Gastroesophageal sphincter (tissue), 4 donors: ENCODE measurements at places on chromosomes 5 and 9.
A peak's percentile ranks its signal among the peaks of the same experiment; 100 is the strongest.

DNA sequence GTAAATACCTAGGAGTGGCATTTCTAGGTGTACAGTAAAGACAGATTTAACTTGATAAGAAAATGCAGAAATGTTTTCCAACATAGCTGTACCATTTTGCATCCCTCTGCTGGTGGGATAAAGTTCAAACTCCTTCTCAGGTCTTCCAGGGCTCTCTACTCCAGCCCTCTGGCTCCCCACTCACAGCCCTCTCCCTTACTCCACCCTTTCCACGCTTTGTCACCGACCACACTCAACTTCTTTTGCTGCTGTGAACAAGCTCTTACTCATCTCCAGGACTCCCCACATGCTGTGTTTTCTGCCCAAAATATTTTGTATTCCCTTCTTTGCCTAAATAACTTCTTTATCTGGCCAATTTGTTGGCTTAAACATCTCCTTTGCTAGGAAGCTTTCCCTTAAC lies 90.6 kb upstream of the OSMR start:
- ATAC-seq, result no peak

DNA sequence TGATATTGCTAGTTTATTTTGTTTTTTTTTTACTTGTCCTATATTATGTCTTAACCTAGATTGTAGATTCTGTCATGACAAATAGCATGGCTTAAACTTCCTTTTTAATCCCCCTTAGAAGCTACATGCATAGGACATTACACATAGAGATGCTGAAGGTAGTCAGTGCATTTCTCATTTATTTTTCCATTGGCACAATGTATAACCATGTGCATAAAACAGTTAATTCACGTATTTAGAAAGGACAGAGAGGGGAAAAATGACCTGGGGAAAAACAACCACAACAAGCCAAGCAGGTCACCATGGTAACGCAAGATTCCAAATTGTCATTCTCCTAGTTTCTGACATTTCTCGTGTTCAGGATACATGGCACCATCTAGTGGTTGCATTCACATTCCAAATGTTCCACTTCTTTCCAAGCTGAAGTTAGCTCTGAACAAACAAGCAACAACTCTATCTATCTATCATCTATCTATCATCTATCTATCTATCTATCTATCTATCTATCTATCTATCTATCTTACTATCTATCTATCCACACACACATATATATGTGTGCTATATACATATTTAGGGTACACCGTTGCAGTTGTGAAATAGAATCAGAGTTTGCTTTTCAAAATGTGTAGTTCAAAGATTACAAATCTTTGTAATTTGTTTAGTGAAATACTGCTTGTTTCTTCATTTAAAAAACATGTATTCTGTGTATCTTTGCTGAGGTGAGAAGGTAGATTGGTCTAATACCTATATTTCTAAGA lies 487.2 kb upstream of the ST8SIA4 start:
- no peak for ATAC-seq

DNA sequence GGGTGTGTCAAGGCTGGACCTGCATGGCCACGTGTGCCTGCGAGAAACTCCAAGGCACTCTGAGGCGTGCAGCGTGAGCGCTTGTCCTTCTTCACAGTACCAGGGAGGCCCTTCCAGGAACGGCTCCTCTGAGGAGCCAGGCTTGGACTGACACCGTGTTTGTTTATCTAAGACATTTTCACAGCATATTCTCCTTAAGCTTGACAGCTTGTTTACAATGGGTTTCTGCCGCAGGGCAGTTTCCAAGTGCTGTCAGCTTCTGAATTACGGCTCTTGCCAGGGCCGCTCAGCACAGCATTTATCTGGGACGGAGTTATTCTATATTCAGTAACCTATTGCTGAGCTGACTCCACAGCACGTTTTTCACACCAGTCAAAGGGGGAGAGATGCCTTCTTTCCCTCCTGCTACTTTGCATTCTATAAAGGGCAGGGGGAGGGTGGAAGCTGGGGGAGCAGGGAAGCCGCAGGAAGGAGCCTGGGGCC lies 98.4 kb downstream of the LMNB1 start:
- no peak for ATAC-seq

DNA sequence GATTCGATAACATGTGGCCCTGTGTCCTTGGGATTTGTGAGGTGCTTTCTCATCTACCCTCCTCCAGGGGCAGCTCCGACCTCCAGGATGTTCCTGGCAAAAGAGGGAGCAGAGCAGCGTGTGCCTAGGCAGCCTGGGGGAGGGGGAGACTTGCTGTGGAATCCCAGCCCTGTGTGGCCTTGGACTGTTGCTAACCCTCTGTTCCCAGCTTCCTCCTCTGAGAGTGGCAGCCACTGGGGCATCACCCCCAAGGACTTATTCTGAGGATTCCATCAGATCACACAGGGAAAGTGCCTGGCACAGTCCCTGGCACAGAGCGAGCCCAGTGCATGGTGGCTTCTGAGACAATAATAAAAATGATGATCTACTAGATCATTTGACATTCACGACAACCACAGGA lies 265.1 kb upstream of the MVB12B start:
- no peak for ATAC-seq

- ATAC-seq, result no peak
Observed at GRCh38 chr9:16767366-16767765, 103.1 kb downstream of the BNC2 start.

GRCh38 chr5:150167512-150167850 lies 903 bp downstream of the CDX1 start:
- no peak for ATAC-seq

DNA sequence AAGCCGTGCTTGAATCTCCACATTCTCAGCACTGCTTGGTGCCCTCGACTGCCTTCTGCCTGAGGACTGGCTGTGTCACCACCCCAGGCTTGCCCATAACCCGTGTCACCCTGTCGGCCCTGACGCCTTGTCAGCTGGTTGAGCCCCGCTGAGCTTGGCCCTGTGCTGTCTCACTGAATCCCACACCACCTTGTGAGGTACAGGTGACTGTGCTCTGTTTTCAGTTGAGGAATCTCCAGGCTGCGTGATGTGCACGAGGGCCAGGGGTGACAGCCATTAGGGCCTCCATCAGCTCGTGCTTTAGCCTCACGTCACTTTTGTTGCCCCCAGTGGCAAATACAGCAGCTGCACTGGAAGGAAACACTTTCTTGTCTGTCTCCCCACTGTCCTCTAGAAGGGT lies 90.7 kb downstream of the CACNA1B start:
- no peak for ATAC-seq

GRCh38 chr5:178182158-178182876 lies 4.9 kb downstream of the GMCL2 start:
- ATAC-seq, result no peak

- no peak for ATAC-seq
Observed at GRCh38 chr5:23332650-23333251, 174.7 kb upstream of the PRDM9 start.

- ATAC-seq, result no peak
Observed at GRCh38 chr5:32170303-32171151, 3.6 kb downstream of the GOLPH3 start.

DNA sequence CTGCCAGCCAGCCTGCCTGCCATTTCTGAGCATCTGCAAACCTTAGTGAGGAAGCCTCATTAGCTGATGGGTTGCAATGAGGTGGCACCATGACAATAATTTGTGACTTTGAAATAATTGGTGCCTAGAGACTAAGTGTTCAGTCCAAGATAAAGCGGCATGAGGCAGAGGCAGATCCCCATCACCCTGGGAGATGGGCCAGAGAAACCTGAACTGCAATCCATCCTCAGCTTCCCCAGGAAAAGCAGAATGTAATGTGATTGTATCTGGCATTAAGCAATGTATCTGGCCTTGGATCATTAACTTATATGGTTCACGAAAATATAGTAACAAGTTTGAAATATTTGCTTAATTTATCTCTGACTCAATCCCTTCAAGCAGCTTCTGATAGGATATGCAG lies 101.0 kb downstream of the SPOCK1 start:
- no peak for ATAC-seq

- ATAC-seq, result no peak
Observed at GRCh38 chr9:126985870-126986498, 71.4 kb downstream of the RALGPS1 start.

GRCh38 chr9:112475318-112475717 lies 11.3 kb upstream of the KIAA1958 start:
- no peak for ATAC-seq

DNA sequence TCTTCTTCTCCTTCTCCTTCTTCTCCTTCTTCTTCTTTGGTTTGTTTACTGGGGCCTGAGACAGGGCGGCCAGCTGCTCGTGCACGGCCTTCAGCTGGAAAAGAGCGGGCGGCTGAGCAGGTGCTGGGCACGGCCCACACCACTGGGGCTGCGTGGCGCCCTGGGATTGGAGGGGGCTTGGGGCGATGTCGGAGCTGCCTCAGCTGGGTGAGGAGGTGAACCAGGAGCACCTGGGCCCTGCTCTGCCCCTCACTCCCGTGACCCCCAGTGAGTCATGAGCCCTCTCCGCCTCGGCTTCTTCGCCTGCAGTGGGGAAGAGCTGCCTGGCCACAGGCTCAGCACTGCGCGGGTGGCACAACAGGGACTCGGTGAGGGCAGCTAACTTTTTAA lies 14.9 kb downstream of the BRD3OS start:
- no peak for ATAC-seq

DNA sequence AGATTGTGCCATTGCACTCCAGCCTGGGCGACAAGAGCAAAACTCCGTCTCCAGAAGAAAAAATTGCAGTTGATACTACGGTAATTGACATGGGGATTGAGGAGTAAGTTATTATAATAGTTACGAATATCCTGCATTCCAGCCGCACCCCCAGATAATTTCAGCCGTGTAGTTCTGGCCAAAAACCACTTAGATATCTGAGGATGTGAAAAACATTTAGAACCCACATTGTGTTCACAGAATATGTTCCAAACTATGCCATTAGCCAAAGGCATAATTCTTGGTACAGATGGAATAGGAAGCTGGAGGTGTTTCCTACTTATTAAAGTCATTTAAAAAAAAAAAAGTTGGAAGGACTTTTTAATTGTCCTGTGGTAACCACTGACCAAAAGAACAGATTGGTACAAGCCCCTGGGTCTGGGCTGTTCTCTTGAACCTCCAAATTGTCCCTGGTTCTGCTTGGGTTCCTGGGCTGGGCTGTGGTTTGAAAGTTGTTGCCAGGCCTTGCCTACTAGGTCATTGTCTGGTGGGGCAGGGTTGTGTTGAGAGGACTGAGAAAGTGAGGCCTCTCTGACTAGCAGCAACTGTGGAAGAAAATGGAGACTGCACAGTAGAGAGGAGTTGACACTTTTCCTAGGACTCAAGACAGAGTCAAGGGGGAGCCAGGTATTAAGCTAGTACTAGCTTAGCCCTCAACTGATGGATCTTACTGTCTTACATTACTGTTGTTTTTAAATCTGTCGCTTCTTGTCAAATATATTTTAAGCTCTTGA lies 198.8 kb downstream of the NR3C1 start:
- no peak for ATAC-seq

GRCh38 chr5:140546851-140547507 lies 483 bp upstream of the EIF4EBP3 start:
- ATAC-seq, result no peak

DNA sequence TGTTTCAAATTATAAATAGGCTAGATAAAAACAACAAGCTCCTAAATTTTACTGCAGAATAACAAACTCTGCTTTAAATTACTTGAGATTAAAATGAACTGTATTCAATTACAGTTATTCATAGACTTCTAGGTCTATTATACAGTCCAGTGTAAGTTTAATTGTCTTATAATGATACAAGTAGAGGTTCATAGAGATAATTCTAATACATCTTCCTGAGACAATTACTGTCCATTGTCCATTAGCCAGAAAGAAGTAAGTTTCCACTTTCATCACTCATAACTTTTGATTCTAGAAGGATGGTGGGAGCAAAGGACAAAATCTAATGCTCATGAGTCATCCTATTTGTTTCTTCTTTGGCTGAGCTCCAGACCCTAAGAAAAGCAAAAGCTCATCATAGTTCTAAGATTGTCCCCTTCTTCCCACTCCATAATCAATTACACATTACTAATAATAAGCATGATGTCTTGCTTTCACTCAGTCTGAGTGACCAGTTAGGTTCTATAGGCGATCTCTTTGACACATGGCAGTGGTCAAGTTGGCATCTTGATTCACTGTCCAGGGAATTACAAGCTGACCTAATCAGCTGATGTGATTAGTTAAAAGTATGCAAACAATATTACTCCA lies 502.5 kb upstream of the IZUMO3 start:
- no peak for ATAC-seq

- no peak for ATAC-seq
Observed at GRCh38 chr5:2960294-2960693, 208.8 kb upstream of the IRX2 start.

- ATAC-seq, result peak; percentile 78
Observed at GRCh38 chr9:35277628-35278359, 116.0 kb downstream of the UNC13B start.

DNA sequence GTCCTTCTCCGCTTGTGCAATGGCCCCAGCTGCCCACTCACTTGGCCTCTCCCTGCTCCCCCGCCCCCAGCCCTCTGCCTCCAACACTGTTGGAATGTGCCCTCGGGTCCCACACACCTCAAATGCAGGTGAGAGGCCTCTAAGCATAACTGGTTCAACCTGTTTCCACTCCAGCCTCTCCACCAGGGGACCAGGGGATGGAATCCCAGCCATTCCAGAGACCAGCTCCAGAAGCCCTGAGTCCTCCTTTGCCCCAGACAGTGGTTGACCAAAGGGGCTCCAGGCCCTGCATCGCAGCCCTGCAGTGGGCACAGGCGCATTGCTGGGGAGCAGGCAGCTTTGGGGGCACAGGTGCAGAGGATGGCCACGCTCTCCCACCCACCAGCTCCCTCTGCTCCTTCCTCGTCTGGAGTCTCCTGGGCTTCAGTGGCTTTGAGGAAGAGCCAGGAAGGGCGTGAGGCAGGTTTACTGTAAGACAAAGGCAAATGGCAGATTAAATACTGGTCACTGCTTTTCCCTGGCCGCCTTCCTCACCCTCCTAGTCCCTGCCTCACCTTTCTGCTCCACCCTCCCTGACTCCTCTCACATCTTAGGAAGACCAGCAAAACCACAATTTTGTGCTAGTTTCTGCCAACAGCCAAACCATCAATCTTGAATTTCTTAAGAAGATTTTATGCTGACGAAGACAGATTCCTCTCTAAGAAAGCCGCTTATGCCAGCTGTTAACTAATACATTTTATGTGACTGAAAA lies 29.1 kb upstream of the IRX2 start:
- no peak for ATAC-seq

DNA sequence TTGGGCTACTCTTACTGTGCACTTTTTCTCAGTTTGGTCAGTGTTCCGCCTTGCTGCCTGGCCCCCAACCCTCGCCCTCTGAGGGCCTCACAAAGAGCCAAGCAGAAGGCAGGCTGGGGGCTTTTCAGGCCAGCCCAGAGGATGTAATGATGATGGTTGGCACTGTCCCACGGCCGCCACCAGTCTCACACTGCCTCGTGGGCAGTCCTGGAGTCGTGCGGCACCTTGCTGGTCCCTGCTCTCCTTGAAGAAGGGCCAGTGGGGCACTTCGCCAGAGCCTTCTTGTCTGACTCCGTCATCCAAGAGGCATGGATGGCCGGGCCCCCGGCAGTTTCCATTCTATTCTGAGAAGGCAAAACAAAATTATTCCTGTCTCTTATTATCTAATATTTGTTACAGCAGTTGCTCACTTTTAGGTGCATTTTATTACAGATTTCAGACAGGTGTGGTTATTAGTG lies 21.0 kb downstream of the TENT4A start:
- ATAC-seq, result no peak

DNA sequence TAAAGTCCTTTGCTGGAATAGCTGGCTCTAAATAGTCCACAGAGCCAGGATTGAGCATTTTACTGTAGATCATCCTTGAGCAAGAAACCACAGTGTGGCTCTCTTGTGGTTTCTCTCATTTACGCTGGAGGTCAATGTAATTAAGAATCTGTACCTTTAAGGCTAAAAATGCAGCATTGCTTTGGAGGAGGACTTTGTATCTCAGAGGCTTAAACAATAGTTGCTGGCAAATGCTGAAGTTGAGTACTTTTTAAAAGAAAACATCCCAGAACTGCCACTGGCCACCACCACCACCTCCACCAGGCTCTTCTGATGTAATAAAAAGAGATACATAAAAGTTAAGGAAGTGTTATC lies 177.3 kb upstream of the ADAMTSL1 start:
- no peak for ATAC-seq
